Activated CD4-positive, alpha-beta T cell treated with anti-CD3 and anti-CD28 coated beads, Interleukin-2, amount 10 ng/mL, durations not matched to agents 7 days and 5 days (primary cell): ENCODE measurements at places on chromosomes 3 and 15.

GRCh38 chr15:68204776-68205557, at the start of gene CALML4:
Gene CALML4, minus strand, starts transcription at chr15:68205332. Its CDS starts 85 bp downstream, at chr15:68205247.
- DNase-seq: no peak

GRCh38 chr3:179067839-179068238, 3.8 kb downstream of the ZMAT3 start:
- no peak for DNase-seq

GRCh38 chr3:12409684-12410596, 74.3 kb upstream of the TSEN2 start:
- DNase-seq: no peak

DNA sequence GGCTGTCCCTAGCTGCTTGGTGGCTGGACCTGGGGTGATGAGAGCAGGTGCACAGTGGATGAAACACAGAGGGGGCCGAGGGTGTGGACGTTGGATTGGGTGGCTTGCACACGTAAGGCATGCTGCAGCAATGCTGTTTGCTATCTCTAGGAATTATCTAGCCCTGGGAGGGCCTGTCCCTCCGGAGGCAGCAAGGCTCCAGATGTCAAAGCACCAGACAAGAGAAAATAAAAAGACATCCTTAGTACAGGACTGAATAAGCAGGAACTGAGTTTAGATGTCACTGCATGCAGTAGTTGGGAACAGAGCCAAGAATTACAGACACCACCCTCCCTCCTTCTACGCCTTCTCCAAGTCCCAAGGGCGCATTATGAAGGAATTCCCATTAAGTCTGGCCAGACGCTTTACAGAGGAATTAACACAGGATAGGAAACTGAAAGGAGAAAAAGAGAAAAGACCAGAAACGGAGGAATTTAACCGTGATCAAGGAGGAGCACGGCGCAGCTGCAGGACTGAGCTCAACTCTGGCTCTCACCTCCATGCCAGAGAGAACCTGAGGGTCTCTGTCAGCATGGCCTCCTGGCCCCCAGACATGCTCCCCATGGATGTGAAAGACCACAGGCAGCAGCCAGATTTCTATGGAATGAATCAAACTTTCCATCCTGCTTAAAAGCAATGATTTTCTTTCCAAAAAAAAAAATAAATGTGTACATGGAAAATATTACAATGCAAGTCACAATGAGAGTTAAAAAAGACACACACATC, 13.8 kb downstream of the ATP10A start:
- DNase-seq: no peak
